ENCODE measurements at places on chromosomes 5 and 9.

DNA sequence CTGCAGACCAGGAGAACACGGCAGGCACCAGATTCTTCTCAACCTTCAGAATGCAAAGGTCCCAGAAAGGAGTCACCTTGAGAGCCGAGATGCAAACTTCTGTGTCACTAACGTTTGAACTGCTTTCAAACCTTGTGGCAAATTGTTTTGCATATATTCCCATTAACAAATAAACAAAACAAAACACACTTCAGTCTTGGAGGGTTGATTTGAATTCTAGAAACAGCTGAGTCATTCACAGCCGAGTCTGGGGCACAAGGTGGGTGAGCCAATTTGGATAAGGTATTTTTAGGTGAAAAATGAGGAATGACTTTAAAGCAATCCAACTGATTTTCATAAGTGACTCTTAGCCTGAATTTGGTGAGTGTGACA is 38.8 kb upstream of the ANKRD33B start:
- no peak for DNase-seq

DNA sequence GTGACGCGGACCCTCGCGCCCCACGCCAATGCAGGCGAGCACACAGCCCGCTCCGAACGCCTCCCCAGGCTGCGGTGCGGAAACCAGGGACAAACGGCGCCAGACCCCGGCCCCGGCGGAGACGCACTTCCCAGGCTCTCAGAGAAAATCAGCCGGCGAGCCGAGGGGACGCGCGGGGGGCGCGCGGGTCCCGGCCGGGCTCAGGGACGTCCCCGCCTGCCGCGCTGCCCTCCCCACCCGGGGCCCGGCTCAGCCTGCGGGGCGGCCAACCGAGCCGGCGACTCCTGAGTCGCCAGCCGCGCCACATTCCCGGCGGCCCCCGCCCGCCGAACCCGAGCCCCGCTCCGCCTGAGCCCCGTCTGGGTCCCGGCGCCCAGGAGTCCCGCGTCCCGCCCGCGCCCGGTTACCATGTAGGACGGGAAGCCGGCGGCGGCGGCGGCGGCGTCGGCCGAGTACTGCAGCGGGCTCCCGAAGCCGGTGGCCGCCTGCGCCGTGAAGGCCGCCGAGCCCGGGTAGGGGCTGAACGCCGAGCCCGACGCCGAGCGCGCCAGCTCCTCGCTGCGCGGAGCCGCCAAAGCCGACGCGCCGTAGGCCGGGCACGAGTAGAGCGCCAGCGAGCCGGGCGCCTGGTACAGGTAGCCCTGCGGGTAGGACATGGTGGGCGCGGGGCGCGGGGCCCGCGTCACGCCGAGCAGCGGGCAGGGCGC is 566 bp downstream of the IRX2 start:
- no peak for DNase-seq

DNA sequence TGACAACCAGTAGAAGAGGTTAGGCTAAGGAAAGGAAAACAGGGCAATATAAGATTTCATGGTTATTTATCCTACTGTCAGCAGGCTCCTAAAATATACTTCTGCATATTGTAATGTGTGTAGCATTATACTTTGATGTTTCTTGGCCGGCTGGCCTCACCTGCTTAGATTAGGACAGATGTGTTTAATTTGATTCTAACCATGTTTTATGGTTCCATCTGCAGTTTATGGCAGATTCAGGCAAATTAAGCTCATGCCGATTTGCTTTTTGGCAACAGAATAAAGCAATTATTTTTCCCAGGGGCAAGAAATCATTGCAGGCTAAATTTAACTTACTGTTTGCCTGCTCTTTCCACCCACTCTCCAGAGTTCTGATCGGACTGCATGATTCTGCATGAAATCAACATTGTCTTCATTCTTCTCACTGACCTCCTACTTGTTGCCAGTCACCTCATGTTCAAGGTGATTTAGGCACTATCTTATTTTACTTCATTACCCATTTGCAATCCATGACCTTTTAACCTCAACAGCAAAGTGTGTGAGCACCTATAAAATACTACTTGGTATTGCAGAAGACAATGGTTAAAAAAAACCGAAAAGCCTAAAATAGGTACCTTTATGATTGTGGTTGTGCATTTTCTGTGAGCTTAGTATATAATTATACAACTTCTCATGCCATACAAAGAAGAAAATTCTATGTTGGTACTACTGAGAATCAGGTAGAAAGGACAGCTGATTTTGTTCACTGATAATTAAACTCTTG is 125.2 kb downstream of the EDIL3 start:
- DNase-seq, result no peak

- DNase-seq, result no peak
These were observed 338.2 kb upstream of the WWC1 start for GRCh38 chr5:167953151-167953798.

GRCh38 chr5:76601470-76601869 is 21.7 kb downstream of the F2RL2 start:
- DNase-seq, result no peak

- DNase-seq, result no peak
These were observed 80.3 kb downstream of the MAP1B start for GRCh38 chr5:72187388-72188075.

GRCh38 chr9:318646-319045 is 104.0 kb downstream of the DOCK8 start:
- DNase-seq, result no peak

- DNase-seq, result no peak
These were observed 18.8 kb downstream of the MAP1B start for GRCh38 chr5:72125941-72126620.

- no peak for DNase-seq
These were observed 27.9 kb upstream of the SLC6A3 start for GRCh38 chr5:1472964-1473628.

DNA sequence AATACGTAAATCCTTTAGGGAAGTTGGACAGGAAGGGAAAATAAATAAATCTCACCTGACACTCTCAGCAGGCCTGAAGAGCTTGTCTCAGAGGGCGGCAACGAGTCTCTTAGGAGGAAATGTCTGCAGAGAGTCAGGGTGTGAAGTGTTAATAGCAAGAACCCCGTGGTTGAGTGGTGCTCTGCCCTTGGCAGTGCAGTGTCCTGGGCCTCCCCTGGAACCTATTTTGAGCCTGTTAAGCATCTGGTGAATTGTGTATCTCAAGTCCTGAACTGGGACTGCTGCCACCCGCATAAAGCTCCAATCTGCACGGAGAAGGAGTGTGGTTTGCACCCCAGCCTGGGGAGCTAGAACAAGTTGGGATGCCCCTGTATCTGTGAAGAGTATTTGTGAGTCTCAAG is 211.8 kb downstream of the GOLPH3 start:
- DNase-seq, result no peak

GRCh38 chr5:6190838-6191237 is 187.5 kb downstream of the MED10 start:
- no peak for DNase-seq

GRCh38 chr5:150514708-150515211 is 6.8 kb downstream of the NDST1 start:
- DNase-seq, result no peak

DNA sequence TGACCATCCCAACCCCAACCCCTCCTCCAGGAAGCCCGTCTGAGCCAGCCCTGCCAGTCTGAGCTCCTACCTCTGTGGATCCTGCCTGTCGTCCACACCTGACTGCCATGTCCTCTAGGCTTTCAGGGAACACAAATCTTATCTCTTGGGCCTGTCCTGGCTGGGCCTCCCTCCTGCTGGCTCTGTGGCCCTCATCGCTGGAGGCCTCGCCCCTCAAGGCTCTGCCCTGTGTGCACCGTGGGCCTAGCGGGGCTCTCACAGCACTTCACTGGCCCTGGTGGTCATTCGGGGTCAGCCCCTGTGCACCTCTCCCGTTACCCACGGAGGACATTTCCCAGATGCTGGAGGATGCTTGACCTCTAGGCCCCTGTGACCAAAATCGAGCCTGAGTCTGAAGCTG is 133.3 kb downstream of the RXRA start:
- no peak for DNase-seq

GRCh38 chr5:151270599-151270998 is 17.6 kb downstream of the GM2A start:
- DNase-seq, result no peak

- DNase-seq, result no peak
These were observed 16.8 kb upstream of the ATP6V1G1 start for GRCh38 chr9:114570742-114571141.

Measured in posterior cingulate gyrus (tissue), 11 donors.